Inflammatory macrophage treated with lipopolysaccharide for 4 hours (primary cell): ENCODE measurements at places on chromosomes 5 and 9.

GRCh38 chr9:97419309-97419867 lies 7.5 kb downstream of the TDRD7 start:
- no peak for DNase-seq

GRCh38 chr9:126701813-126702140 lies 88.0 kb downstream of the LMX1B start:
- DNase-seq, result no peak

DNA sequence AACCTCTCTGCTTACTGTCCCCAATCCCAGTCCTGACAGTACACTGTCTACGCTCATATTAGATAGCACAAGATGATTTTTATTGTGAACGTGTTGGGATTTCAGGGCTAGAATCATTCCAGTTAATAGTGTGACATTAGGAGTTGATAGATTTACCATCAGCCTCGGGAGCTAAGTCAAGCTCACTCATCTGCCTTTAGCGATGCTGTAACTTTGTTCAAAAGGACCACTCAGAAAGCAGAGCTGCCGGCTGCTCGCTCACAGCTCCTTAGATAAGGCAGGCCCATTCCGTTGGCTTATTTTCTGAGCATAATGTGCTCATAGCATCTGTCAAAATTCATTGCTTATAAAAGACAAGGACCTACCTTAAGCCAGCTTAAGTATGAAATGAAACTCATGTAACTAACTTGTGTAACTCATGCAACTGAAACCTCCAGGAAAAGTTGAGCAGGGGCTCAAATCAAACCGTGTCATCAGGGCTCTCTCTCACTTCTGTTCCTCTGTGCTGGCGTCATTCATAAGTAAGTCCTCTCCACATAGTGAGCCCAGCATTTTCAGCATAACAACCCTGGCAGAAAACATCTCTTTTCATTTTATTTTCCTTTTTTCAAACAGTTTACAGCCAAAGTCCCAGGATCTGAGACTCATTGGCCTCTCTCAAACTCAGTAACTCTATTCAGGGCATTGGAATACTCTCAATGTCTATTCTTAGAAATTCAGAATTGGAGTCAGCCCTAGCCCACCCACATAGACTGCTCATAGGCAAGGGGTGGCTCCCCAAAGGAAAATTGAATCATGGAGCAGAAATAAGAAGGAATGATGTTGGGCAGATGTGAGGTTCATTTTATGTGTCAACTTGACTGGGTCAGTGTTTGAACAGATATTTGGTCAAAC lies 208.8 kb downstream of the MAN2A1 start:
- DNase-seq, result no peak

GRCh38 chr9:38022203-38022895 lies 46.7 kb downstream of the SHB start:
- DNase-seq, result no peak

DNA sequence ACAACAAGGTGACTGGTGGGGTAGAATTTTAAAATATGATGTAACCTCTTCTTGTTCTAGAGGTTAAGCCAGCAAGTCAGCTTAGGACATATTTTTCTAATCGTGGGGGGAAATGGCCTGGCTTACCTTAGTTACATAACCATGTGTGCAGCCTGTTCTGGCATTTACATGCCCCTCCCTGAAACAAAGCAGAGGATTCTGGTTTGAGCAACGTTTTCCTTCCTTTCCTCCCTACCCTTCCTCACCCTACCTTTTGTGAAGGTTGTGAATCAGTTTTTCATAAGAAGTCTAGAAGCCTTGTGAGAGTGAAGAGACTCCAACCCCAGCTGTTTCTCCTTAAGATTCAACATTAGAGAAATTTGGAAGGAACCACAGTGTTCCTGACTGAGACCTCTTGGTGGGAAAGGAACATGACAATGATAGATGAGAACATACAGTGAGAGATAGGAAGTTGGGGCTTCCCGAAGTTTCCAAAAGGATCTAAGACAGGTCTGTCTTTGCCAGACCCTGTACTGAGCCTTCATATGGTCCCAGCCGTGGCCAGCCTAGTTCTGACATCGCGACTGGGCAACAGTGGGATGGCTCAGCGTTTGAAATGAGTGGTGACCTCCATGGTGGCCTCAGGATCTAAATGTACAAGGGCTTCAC lies 365.2 kb downstream of the SPATA31D1 start:
- no peak for DNase-seq

- DNase-seq, result peak; percentile 14
Measured at GRCh38 chr9:93577078-93577974, 942 bp downstream of the PHF2 start.

GRCh38 chr5:77239126-77239741 lies 28.8 kb downstream of the PDE8B start:
- DNase-seq, result peak; percentile 42

DNA sequence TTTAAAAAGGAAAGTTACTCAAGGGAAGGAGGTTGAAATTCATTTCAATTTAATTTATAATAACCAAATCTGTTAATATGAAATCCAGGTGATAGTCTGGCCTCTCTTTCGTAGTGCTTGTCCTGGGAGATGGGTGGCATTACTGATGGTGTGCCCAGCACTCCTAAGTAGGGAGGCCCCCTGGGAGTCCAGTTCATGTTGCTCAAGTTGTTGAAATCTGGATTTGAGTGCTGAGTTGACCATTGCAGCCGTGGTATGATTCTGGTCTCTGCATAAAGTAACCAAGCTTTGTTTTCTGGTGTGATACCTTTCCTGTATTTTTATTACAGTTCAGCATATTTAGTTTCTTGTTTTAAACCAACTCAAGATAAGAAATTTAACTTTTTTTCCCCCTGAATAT lies 287.8 kb downstream of the FANCC start:
- DNase-seq, result no peak

GRCh38 chr5:175306381-175306780 lies 137.6 kb downstream of the DRD1 start:
- no peak for DNase-seq

- DNase-seq, result no peak
Measured at GRCh38 chr5:33631139-33631538, 190.4 kb downstream of the TARS1 start.

DNA sequence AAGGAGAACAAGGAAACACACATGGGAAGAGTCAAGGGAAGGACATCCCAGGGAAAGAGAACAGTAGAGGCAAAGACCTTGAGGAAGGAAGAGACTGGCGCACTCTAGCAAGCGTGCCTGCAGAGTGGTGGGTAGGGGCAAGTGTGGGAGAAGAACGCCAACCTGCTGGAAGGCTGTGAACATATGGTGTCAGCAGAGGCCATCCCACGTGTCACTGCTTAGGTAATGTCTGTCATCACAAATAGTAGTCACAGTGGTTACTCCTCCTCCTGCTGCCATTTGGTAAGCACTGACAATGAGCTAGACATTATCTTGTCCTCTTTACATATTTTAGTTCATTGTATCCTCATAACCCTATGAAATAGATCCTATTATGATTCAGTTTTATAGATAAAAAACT lies 206.4 kb upstream of the TRIM32 start:
- no peak for DNase-seq

DNA sequence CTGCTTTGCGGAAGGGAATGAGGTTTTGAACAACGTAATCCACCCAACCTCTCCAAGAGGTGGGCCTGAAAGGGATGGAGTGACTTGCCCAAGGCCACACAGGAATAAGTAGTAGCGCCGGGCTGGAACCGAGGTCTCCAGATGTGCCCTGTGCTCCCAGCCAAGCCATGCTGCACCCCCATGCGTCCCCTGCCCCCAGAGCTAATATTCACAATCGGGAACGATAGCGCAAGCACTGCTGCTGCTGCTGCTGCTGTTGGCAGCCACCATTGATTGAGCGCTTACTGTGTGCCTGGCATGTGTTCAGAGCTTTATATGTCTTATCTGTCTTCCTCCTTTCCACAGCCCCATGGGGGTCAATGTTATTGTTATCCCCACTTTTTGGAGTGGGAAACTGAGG lies 43.9 kb downstream of the AMBP start:
- DNase-seq, result no peak

- DNase-seq, result peak; percentile 26
Measured at GRCh38 chr9:92463984-92464383, 18.3 kb downstream of the ASPN start.

DNA sequence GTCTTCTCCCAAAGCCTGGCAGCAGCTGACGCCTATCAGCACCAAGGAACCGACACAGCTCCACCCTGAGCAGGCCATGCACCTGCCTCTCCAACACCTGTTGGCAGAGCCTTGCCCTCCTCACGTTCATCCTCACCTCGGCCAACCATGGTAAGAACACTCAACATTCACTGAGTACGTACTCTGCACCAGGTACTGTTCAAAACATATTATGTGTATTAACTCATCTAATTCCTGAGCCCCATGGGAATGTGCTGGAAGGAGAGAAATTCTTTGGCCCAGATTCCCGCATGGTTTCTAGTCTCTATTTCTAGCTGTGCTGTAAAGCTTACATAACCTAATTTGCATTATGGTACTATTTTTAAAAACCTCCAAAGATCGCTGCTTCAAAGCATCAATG lies 86.1 kb downstream of the GPR21 start:
- no peak for DNase-seq

- DNase-seq, result no peak
Measured at GRCh38 chr5:96597438-96598020, 64.6 kb upstream of the CAST start.

GRCh38 chr5:79642210-79642609 lies 30.0 kb downstream of the TENT2 start:
- no peak for DNase-seq

GRCh38 chr9:97689401-97690180 lies 7.5 kb downstream of the XPA start:
- DNase-seq, result no peak

GRCh38 chr5:107337281-107337680 lies 333.5 kb downstream of the EFNA5 start:
- DNase-seq, result no peak

- peak; percentile 3 for DNase-seq
Measured at GRCh38 chr5:147479444-147479843, 30.4 kb downstream of the DPYSL3 start.

DNA sequence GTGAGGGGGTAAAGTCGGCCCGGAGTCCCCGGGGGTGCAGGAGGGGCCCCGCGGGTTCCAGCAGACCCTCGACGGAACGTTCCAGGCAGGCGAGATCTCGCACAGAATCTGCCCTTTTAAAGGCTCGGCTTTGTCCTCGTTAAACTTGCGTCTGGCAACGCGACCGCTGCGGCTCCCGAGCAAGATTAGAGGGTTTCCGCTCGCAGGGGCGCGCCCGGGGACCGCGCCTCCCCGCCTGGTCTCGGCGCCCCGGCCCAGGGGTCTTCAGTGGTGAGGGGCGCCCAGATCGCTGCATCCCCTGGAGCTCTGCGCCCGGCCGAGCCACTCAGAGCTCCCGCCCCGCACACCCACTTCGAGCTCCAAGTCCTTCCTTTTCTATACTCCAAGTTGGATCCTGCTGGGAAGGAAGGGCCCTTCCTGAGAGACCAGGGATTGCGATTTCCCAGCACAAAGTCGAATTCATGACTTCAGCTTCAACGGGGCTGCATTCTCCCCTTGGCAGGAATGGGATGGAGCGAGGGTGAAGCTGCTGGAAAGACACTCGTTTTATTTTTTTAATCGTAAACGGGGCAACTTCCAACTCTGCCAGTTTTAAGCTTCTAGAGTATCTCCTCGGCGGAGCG lies 11.3 kb downstream of the PROP1 start:
- no peak for DNase-seq

DNA sequence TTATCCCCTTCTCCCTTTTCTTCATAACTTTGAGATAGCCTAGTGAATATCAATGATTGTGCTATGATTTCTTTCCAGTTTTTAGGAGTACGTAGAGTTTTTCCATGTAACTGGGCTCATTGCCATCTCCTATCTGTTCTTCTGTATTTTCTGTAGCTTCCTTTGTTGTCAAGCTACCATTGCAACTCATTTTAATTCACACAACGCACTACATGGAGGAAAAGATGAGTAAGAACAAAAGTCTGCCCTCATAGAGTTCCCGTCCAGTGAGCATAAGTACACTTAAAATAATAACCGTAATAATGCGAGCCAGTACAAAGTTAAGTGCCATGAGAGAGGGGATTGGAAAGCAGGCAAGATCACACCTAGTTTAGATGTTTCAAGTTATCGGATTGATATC lies 177.7 kb downstream of the PAM start:
- DNase-seq, result no peak

GRCh38 chr5:122067390-122067789 lies 10.7 kb downstream of the LOX start:
- DNase-seq, result no peak
